Iris pigment epithelial cell (primary cell): ENCODE measurements at places on chromosomes 5 and 9.
A peak's percentile ranks its signal among the peaks of the same experiment; 100 is the strongest.

- peak; percentile 21 for DNase-seq
These were observed 92.2 kb upstream of the CDH9 start for GRCh38 chr5:27130587-27130986.

DNA sequence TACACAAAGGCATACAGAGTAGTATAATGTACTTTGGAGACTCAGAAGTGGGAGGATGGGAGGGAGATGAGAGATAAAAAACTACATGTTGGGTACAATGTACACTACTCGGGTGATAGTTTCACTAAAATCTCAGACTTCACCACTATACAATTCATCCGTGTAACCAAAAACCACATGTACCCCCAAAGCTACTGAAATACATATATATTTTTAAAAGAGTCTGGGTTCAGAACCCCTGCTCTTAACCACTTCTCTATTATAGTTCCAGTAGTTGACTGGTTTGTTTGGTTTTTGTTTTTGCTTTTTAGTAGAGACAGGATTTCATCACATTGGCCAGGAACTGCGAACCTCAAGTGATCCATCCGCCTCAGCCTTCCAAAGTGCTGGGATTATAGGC lies 22.6 kb downstream of the SGTB start:
- DNase-seq: no peak

DNA sequence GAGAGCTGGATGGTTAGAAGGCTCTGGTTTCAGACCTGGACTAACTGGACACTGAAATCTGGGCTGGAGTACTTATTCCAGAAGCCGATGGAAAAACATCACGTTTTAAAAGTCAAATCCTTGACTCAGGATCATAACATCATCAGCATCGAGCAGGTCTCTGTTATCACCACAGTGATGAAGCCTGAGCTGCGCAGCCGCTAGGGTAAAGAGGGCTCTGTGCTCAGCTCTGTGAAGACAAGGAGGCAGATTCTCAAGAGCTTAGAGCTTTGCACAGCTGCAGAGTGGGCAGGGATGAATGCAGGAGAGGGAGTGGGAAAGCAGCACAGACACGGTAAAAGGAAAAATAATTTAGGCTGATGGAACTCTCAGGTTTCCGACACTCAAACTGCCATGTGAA lies 208.8 kb upstream of the TAS2R1 start:
- DNase-seq: no peak

DNA sequence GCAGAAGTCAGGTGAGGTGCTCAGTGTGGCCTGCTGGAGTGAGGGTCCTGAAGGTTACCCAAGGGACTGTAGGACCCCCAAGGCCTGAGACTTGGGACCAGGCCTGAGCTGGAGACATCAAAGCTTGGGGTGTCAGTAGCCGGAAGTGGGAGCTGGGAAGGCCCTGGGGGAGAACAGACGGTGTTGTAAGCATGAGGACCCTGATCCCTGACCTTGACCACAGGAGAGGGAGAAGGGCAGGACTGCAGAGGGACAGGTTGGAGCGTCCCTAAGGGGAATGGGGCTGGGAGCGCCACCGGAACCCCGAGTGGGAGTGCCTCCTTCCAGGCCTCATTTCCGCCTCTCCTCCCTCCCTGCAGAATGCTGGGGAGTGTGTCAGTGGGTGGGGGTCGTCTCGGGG lies 533 bp downstream of the TTC16 start:
- no peak for DNase-seq

DNA sequence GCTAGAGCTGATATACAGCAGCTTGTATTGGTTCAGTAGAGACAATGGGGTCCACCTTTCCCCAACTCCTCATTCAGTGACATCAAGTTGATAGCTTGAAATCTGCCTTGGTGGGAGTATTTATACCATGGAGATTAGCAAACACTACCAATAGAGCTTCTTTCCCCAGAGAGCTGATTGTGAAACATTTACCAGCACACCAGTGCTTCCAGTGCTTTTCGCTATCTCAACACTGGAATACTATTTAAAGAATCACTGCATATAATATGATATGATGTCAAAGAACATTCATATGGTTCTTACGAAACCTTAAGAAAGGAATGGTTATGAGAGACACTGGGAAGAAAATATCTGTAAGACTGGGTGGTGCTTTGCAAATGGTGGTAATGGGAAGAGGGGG lies 21.8 kb upstream of the RNF145 start:
- DNase-seq: peak; percentile 73

- no peak for DNase-seq
These were observed 161.9 kb downstream of the MACROH2A1 start for GRCh38 chr5:135236908-135237747.

DNA sequence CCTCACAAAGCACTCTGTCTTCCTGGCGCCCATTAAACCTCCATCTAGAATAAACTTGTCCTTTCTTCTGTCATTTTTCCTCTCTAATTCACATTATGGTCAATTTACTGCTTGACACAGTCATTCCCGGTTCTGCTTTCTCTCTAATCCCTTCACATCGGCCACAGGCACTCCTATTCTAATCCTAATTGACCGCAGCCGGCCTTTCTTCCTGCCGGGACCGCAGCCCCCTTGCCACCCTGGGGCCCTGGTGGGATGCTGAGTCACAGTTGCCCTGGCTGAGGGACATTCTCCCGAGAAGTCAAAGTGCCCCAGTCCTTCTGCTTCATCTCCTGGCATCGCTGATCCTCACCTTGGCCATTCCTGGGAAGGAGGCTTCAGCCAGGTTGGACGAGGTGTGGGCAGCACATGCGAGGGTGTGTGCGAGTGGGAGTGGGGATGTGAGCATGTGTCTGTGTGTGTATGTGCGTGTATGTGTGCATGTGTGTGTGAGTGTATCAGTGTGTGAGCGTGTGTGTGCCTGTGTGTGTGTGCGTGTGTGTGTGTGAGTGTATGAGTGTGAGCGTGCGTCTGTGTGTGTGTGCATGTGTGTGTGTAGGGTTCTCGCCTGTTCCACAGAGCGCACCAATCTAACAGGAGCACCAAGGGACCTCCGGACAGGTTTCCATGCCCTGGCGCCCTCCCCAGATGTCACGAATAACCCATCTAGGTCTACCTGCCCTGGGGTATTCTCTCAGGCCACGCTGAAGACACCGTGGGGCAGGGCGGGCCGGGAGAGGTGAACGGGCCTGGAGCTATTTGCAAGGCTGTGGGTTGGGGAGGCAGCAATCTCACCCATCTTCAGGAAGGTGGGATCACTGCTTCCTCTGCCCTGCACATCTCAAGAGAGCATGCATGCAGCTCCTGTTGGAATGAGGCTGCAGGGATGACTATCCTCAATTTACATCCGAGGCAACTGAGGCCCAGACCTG lies 191.2 kb downstream of the PAX5 start:
- DNase-seq: no peak

DNA sequence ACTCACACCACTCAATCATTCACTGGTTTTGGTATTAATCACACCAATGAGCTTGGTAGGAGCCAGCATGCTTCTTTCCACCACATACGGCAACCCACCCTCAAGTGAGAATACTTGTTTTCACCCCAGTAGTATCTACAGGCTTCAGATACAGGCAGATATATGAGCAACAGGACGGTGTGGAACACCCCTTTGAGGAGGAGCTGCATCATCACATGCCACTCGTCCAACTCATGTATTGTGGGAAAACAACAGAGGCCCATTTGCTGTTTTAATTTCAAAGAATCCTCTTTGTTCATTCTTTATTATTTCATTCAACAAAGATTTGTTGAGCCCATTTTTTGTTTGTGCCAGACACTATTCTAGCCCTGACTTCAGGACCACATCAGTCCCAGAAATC lies 46.0 kb downstream of the RORB start:
- no peak for DNase-seq

DNA sequence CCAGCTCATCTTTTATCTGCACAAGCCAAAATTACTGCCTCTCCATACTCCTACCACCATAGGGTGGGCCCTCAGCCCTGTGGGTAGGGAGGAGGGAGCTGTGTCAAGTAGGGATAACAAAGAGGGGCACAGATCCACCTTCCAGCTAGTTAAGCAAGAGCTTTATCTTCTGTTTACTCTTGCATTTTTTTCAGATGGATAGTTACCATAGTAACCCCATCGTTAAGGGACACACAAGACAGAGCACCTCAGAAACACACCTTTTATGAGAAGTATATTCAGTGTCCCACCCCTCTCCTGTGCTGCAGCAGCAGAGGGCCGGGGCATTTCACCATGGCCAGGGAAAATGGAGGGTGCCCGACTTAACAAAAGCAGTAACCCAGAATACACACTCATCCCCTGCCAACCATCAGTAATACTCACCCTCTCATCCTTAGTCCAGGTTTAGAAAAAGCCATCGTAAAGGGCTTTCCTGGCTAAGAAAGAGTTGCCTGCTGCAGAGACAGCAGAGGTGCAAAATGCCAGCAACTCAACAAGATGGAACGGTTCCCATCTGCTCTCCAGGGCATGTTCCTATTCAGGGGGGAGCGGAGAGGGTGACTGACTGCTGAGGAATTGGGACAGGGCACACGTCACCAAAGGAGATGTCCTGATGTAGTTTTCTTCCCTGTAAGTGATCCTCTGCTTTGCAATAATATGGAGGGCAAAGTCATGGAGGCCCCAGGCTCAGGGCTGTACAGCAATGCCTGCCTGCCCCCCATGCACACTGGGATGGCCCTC lies 25.1 kb downstream of the MACROH2A1 start:
- no peak for DNase-seq

DNA sequence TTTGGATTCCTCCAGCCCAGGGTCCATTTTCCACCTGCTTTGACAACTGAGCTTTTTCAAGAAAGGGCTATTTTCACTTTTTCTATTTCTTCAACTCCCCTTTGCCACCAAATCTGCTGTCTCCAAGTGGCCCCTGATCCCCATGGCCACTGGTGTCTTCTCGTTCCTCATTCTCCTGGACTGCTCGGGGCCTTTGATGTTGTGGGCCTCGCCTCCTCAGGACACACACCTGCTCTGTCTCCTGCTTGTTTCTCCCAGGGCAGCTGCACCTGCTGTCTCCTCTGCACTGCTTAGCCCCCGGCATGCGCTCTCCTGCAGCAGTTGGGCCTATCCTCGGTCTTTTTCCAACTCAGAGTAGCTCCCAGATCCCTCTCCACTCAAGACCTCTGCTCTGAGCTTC lies 16.3 kb upstream of the NANS start:
- no peak for DNase-seq

- no peak for DNase-seq
These were observed 388.9 kb downstream of the HTR1A start for GRCh38 chr5:63573380-63573779.

- DNase-seq: peak; percentile 23
These were observed 445.0 kb upstream of the TRPC7 start for GRCh38 chr5:136810261-136810801.

GRCh38 chr5:117955831-117956230 lies 1032.5 kb downstream of the DTWD2 start:
- DNase-seq: no peak

DNA sequence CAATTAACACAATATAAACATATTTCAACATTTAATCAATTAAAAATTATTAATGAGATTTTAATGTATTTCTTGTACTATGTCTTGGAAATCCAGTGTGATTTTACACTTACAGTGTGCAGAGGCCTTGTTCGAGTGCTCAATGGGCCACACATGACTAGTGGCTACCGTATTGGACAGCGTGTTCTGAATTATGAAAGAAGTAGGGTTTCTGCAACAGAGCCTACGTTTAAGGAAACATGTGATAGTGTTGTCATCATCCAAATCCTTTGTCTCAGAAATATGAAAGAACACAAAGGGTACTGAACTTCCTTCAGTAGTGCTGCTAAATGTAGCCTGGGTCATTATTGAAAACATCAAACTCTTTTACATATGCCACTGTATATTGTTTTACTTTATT lies 29.5 kb downstream of the NPR3 start:
- no peak for DNase-seq

DNA sequence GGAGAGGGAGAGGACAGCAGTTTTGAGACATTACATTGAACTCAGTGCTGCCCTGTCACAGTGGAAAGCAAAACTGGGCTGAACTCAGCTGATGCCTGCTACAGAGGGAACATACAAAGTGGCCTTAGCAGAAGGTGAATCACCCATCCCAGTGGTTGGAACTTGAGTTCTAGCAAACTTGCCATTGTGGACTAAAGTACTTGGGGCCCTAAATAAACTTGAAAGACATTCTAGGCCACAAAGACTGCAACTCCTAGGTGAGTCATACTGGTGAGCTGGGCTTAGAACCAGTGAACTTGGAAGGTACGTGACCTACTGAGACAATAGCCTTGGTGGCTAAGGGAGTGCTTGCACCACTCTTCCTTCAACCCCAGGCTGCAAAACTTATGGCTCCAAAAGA lies 155.7 kb upstream of the RIOK2 start:
- peak; percentile 1 for DNase-seq

GRCh38 chr9:5479994-5480694 lies 29.8 kb downstream of the CD274 start:
- no peak for DNase-seq

DNA sequence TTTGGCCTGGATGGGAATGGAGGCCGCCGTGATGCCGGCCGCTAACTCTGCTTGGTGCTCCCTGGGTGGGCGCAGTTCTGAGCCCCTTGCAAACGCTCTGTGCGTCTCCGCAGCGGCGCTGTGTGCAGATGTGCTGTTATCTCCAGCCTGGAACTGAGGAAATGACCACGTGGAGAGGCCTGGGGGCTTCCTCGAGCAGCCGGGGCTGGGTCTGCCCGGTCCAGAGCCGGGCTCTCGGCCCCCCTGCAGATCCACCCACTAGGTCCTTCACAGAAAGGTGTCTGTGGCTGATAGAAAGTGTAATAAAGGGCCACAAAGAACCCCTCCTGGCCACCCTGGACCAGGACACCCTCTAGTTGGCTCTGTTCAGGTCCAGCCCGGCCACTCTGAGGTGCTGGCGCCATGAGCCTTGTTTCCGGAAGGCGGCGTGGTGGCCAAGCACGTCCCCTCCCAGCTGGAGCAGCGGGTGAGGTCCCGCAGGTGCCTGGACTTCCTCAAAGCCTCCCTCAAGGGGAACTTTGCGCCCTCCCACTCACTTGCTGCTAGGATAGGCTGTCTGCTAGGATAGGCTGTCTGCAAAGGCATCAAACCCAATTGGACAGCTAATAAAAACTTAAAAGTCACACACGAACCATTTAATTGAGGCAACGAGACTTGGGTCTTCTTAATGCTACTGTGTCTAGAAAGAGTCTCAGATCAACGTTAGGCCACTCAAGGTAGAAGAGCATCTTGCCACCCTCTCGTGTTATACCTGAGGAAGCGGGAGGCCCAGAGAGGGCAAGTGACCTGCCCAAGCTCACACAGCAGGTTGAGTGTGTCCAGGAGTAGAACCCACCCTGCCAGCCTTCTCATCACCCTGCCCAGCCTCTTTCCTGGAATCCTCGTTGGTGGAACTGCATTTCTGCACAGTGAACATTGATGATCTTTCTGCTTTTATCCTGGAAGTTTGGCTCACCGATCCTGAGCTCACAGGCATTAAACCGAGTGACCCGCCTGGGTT lies 109.3 kb upstream of the FCN2 start:
- no peak for DNase-seq

DNA sequence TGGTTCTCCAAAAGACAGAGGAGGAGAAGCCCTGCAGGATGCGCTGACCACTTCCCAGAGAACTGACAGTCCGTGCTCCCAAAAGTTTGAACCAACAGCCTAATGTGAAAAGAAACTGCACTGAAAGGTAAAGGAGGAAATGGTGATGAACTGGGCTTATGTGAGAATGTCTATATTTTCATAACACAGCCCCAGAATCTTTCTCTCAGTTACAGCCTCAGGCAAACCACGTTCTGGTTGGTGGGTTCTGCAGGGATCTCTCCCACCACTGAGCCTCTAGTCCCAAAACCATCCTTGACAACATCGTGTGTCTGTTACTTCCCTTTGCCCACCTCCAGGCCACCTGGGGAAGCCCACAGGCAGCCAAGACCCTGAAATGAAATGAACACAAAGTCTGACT lies 23.9 kb downstream of the SPARC start:
- DNase-seq: no peak
